Tibial artery (tissue), 4 donors: ENCODE measurements at places on chromosomes 4 and X.

DNA sequence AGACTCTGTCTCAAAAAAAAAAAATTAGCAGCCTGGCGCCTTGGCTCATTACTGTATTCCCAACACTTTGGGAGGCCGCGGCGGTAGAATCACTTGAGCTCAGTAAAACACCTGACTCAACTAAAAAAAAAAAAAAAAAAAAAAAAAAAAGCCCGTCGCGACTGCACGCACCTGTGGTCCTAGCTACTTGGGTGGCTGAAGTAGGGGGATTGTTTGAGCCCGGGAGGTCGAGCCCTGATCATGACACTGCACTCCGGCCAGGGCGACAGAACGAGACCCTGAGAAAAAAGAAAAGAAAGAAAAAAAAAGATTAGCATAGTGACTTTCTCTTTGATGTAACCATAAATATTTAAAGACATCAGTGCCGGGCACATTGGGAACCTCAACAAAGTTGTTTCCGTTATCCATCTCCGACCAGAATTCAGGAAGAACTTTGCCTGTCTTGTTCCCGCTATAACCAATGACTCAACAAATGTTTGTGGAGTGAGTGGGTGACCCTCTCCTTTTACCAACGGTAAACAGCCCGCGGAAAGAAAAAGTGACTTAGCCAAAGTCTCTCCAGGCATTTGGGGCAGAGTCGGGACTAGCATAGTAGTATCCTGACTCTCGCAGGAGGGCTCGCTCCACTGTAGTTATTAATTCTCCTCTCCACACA, 553 bp upstream of the MED28 start:
- DNase-seq, result peak; percentile 40

DNA sequence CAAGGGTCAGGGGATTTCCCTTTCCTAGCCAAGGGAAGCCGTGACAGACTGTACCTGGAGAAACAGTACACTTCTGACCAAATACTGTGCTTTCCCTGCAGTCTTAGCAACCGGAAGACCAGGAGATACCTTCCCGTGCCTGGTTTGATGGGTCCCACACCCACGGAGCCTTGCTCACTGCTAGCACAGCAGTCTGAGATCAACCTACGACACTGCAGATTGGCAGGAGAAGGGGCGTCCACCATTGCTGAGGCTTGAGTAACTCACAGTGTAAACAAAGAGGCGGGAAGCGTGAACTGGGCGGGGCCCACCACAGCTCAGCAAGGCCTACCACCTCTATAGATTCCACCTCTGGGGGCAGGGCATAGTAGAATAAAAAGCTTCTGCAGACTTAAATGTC, 48.7 kb upstream of the SRD5A3 start:
- no peak for DNase-seq

DNA sequence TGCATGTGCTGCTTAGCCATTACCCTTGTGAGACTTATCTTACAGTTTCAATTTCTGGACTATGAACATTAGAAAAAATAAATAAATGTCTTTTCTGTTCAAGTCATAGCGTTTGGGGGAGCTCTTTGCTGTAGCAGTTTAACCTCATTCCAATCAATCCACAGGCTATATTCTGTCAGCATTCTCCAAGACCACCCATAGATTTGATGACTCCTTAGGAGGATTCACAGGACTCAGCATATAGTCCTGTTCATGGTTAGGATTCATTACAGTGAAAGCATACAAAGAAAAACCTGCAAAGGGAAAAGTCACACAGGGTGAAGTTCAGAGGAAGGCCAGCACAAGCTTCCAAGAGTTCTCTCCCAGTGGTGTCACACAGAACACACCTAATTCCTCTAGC, 180.5 kb downstream of the ADAMTS3 start:
- DNase-seq, result no peak

DNA sequence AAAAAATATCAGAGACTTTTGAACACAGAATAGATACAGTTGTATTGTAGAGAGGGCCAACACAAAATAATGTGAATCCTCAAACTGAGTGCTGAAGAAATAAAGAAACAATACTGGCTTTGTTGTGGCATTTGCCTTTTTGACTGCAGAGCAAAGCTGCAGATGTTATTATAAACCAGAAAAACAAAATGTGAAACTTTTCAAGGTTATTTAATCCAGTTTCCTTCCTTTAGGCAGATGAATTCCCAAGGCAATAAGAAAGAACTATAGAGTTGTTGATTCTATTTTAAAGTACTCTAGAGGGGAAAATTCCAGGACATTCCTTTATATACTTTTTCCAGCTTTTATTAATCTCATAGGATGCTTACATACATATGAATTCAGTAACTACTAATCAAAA, 186.8 kb downstream of the NDST4 start:
- no peak for DNase-seq

DNA sequence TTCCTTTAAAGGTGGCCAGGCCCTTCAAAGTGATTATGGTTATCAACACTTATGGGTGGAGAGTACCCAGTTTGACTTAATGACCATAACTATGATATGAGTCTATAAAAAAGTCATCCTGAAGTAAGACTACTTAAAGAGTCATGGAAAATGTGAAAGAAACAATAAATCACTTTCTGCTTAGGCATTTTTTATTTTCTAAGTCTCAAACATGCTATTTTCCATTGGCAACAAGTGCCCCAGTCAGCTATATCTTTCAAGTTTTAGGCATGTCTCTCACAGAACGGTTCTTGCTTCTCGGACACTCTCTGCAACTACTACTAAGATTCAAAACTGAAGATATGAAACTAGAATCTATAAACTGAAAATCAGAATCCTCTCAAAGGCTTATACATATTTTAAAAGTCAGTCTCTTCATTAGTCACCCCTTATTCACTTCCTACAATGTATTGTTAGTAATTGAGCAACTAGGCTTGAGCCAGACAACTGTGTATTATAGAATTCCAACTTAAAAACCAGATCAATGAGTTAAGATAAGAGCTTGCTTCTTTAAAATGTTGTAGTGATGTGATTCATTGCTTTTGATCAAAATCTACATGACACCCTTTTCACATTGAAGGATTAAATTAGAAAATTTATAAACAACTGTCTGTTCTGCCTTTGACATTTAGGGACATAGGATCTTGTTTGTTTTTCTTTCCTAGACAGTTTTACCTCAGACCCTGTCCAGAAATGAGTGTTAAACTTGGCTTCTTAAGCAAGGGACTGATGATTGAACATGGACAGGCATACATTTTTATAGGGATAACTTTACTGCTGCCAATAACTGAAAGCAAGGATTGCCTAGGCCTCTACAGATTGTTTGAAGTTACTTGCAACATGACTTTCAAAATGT, 2.9 kb downstream of the ANTXR2 start:
- no peak for DNase-seq

DNA sequence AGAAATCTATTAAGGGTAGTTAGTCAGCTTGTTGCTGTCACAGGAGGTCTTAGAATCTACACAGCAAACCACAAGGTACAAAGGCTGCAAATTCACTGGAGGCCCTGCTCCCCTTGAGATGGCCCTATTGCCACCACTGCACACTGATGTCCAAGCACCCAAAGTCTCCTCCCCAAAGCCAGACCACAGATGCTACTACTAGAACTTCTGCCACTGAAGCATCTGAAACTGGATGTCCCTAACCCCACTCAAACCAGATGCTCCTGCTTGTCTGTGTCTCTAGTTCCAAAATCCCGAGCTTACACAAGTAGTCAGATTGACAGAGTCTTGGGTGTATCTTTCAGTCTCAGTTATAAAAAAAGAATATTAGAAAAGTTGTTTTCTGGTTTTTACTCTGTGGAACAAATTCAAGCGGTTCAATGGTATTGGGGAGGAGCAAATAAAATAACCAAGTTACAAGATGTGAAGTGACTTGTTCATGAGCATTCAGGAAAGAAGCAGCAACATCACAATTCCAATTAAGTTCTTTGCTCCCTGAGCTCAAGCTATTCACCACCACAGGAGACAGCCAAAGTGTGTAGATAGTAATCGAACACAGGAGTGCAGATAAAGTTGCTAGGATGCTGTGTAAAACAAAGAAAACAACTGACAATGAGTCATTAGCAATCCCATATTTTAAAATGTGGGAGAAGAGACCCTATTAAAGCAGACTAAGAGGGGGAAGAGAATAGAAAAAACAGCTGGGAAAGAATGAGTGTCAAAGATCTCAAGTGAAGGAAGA, 352.3 kb downstream of the PDGFC start:
- DNase-seq, result no peak

DNA sequence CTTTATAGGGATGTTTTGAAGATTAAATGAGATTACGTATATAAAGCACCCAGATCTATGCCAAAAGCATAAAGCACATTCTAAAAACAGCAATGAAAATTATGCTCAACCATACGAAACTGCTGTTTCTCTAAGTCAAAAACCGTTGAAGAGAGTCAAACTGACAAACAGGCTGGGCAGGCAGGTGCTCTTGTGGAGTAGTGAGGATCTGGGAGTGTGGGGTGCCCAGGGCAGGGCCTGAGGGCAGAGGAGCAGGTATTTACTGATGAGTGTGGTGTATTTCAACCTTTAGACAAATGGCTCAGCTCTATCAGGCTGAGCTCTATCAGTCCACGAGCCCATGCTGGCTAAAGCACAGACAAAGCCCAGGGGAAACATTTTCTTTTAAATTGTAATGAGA, 40.4 kb downstream of the RELL1 start:
- DNase-seq, result no peak

DNA sequence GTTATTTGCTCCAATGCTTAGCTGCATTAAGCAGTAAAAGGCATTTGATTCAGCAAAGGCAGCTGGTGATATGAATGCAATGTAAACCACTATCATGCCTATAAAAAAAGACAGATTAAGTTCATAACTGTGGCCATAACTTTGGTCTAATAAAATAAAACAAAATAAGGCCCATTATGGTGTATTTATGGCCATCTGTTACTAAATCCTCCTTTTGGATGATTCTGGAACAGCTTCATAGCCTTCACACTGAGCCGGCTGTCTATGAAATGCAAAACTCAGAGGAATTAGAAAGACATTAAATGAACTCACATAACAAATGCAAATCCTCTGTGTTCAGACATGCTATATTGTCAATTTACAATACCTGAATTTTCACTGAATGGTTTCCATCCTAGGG, 223.7 kb upstream of the FAT4 start:
- no peak for DNase-seq

GRCh38 chr4:95293014-95293413, 255.8 kb downstream of the UNC5C start:
- DNase-seq, result no peak

DNA sequence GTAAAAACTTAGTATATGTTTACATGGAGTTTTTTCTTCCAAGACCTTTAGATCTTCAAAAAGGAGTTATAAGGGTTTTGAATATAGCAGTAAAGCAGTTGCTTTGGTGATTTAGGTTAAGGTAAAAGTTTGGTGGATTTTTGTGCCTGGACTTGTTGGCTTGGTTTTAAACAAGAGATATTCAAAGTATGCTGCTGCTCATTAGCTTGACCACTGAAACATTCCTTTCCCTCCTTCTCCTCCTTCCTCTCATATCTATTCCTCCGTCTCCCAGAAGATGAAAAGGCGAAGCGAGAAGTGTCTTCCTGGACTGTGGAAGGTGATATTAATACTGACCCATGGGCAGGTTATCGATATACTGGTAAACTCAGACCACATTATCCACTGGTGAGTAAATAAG, 38.4 kb downstream of the METAP1 start:
- no peak for DNase-seq

DNA sequence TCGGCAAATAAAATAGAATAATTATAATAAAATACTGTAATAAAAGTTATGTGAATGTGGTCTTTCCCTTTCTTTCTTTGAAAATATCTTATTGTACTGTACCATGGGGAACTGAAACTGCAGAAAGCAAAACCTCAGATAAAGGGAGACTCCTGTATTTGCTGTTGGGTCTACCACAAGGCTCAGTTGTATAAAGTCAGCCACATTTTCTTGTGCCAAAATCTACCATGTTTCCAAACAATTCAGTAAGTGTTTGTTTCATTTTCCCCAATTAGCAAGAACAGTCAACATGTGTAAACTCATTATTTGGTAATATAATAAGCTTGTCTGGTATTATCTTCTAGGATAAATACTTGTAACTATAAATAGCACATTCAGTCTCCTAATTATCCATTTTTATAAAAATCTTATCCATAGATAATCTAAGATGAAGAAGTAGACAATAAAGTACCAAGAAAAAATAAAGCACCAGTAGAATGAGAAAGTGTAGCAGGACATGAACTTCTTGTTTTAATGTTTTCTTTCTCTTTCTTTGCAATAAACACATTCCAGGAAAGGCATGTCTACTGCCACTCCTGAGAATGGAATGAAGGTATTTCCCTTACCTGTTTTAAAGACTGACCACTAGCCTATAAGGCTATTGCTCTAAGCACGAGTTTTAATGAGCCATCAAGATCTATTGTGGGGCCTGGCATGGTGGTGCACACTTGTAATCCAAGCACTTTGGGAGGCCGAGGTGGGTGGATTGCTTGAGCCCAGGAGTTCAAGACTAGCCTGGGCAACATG, 15.0 kb upstream of the OTUD4 start:
- DNase-seq, result no peak

DNA sequence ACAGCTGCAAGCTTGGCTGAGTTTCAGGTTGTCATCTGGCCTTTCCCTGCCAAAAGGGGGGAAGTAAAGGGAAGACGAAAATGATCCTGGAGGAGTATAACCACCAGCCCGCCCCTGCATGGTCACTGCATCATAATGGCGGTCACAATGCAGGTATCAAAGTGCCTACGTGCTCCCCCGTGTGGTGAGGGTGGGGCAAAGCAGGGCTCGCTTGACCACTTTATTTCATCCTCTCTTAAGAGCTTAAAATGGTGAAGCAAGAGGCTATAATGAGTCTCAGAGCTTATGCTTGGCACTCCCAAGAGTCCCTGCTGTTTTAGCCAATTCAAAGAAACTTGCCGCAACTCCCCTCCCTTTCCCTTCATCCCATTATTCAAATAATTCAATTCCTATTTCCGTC, 105.6 kb downstream of the APOOL start:
- DNase-seq, result no peak

- DNase-seq, result peak; percentile 91
These were observed at the start of gene KDM5C for GRCh38 chrX:53224860-53225797. TSS of gene KDM5C (minus strand) at chrX:53225207. CDS start at chrX:53224889, 318 bp downstream.

- no peak for DNase-seq
These were observed 179.7 kb upstream of the TET2 start for GRCh38 chr4:104967034-104967401.

DNA sequence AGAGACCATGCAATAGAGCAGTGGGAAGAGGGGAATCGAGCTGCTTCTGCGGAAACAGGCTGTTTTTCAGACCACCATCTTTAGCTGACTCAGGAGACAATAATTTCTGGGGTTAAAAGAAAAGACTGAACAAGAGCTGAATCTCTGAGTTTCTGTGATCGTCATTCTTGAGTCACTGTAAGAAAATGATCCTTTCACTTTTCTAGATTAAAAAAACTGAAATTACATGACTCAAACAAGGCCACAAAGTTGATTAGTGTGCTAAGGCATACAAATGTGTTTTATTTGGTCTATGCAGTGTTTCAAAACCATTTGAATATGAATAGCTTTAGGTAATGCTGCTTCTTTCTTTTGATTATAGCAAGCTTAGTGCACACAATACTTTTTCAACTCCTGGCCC, 194.4 kb upstream of the RPL34 start:
- no peak for DNase-seq

DNA sequence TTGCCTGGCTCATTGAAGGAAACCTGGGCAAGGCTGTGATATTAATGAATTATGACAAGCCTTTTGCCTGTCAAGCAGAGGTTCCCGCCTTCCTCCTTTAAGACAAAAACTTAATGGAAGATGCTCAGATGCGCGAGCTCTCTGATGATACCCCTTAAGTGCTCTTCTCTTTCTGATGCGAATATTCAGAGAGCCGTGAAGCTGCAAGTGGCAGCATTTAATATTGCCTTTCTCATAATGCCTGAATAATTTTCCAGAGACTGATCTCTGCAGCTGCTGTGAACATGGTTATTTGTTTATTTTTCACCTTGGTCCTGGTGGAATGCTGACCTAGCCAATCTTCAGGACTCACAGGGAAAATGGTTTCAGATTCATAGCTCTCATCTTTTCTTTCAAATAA, 251.8 kb downstream of the TENM3 start:
- no peak for DNase-seq
